ENCODE measurements at places on chromosomes 4 and X. TPM values are rescaled to one million over a fixed set of nuclear protein-coding genes. Genes with fewer than 3 reads are reported as not detected.

Gene ARSJ
- total RNA-seq, result 50.0 TPM

Gene NEUROG2
- not detected for total RNA-seq

Gene SLC25A14
- 10.6 TPM for total RNA-seq

Gene ARHGEF6
- 5.5 TPM for total RNA-seq

Gene SYP
- total RNA-seq, result 0.46 TPM

Gene MAGEA9B
- total RNA-seq, result not detected

Gene GUCY1B1
- total RNA-seq, result 7.0 TPM

Gene HDAC6
- total RNA-seq, result 65.7 TPM

Gene PFKFB1
- total RNA-seq, result 0.20 TPM

Gene CT55
- total RNA-seq, result not detected

Gene NLGN4X
- not detected for total RNA-seq

Gene ZNF732
- 3.1 TPM for total RNA-seq

Gene CHIC1
- 6.1 TPM for total RNA-seq

Gene PPP1R2C
- total RNA-seq, result not detected

Gene GPR143
- total RNA-seq, result 9.3 TPM

Gene JADE1
- 45.6 TPM for total RNA-seq

Gene SSX2B
- not detected for total RNA-seq

Gene MAP3K15
- total RNA-seq, result not detected

Gene RIBC1
- 0.42 TPM for total RNA-seq

Gene VEGFC
- total RNA-seq, result 47.1 TPM

Gene BCAP31
- total RNA-seq, result 203 TPM

Gene PACRGL
- 19.2 TPM for total RNA-seq

Gene SPANXN4
- not detected for total RNA-seq

Gene CNKSR2
- total RNA-seq, result 0.48 TPM

Gene FGF5
- 0.13 TPM for total RNA-seq

Gene MTNR1A
- total RNA-seq, result not detected

Gene GPR119
- total RNA-seq, result not detected

Gene GALNT7
- total RNA-seq, result 63.3 TPM

Gene SMPX
- not detected for total RNA-seq

Gene TMEM47
- 22.2 TPM for total RNA-seq

Gene CFAP97
- total RNA-seq, result 17.6 TPM

Measured in endothelial cell of umbilical vein (primary cell).